ENCODE measurements at places on chromosomes 3 and 15.

DNA sequence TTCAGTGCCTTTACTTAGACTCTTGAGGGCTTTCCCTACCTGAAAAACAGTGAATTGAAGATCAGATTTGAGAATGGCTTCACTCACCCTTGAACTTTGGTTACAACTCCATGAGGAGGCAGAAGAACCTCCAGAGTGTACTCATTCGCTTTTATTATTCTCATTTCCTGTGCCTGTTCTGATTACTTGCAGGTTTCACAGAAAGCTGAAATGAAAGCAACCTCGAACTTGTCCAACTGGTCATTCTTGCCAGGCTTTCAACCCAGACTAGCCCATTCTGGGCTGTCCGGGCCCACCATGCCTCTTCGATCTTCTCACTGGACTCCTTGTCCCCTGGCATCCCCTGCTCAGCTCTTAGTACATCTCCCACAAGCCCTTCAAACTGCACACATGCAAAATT is 20.2 kb upstream of the THUMPD3 start:
- DNase-seq = no peak

DNA sequence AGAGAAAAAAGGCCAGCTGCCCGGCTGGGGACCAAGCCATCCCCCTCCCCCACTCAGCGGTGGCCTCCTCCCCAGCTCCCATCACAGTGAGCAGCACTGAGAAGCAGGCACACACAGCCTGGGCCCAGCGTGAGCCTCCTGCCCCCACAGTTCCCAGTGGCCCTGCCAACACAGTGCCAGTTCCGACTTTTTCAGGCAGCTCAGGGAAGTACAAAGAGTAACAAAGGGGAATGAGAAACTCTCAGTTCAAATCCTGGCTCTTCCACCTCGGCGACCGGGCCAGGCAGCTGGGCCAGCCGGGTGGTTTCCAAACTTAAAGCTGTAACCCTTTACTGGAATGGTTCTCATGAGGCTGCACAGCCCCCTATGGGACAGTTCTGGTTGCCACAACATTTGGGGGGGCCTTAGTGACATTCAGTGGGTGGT is 18.5 kb downstream of the TNK2 start:
- peak; percentile 47 for DNase-seq

GRCh38 chr3:62873451-62873760 is 1.8 kb downstream of the CADPS start:
- no peak for DNase-seq

DNA sequence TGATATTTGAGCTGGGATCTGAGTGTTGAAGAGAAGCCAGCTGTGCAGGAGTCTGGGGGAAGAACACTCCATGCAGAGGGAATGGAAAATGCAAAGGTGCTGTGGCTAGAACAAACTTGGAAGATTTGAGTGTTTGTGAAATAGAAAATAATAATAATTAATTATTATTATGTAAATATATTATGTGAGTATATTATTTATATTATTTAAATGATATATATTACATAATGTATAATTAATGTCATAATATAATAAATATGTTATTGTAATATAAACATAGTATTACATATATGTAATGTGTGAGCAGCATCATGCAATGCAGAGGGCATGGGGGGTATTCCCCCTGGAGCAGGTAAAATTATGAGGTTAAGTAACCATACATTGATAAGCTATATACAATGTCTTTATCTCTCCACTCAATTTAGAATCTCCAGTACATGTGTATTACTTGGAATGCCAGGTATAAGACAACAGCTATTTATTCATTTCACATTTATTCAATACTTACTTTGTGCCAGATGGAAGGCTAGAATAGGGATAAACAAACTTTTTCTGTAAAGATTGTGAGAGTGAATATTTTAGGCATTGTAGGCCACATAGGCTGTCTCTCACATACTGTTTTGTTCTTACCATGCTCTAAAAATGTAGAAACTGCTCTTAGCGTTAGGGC is 218.6 kb downstream of the MTHFS start:
- no peak for DNase-seq

- no peak for DNase-seq
Measured at GRCh38 chr3:57383838-57384237, 91.4 kb upstream of the ASB14 start.

DNA sequence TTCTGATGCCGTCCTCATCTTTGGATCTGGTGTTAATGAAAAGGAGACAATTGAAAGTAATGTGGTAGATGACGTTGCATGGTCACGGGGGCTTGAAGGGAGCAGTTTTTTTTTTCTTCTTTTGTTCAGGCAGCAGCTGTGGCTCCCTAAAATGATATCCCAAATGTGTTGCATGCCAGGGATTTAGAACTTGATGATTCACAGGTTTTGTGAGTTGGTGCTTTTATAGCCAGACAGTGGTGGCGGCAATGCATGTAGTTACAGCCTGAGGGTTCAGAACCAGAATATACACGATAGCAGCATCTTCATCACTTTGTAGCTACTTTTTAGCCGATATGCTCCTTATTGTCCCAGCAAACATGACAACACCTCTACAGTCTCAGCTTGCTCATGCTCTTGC is 133.4 kb downstream of the CHST2 start:
- DNase-seq = no peak

- peak; percentile 59 for DNase-seq
Measured at GRCh38 chr3:71600646-71601288, 17.2 kb upstream of the FOXP1 start.

GRCh38 chr3:42610976-42611375 is 10.5 kb downstream of the NKTR start:
- peak; percentile 31 for DNase-seq

DNA sequence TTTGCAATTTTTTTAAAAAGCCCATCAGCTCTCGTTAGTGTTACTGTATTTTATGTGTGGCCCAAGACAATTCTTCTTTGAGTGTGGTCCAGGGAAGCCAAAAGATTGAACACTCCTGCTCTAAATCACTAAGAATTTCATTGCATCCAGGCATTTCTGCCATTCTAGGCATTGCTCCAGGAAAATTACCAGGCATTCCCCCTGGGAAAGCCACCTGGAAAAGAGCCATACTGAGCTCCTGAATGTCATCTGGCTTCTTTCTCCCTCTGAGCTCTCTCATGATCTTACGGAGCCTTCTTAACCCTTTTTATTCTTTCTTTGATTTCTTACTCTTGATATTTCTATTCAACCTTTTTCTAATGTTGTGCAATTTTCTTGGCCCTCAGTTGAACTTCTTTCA is 202.2 kb downstream of the DOCK3 start:
- DNase-seq = no peak

- DNase-seq = peak; percentile 52
Measured at GRCh38 chr15:97234851-97235610, 725.5 kb upstream of the ARRDC4 start.

DNA sequence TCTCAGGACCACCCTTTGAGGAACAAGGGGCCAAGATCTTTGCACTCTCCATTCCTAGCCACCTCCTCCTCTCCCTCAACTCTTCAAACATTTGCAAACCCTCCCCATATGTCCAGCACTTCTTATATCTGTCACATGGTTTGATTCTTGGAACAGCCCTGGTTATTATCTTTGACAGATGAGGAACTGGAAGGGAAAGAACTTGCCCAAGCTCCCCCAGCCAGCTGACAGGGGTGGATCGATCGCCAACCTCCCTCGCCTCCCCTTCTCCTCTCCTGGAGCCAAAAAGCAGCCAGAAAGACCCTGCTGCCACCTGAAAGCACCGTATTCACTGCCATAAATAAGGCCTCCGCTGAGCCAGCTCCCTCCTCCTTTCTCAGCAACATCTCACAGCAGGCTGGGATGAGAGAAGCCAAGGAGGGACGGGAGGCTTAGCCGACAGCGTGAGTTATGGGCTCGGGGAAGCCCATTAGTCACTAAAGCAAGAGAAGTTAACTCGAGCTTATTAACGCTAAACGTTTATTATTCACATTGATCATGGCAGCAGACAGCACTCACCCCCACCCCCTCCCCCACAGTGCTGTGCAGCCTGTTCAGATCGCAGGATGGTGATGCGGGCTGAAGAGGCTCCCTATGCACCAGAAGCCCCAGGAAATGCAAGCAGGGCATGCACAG is 22.2 kb upstream of the FGD5 start:
- no peak for DNase-seq

DNA sequence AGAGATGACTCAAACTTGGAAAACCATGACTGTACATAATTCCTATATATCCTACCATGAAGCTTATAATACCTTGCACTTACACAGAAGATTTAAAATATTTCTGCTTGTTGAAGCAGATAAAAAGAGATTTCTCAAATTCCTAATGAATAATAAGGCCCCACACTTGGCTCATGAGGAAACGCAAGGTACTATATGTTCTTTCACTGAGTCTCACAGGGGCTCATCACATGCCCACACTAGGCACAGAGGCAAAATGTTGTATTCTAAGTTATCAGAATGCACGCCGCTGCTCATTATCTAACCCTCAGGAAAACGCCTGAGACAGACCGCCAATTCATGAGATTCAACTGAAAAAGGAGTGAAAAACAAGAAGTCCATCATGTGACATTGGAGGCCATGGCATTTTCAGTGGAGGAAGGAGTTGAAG is 5.6 kb downstream of the MYO1E start:
- peak; percentile 46 for DNase-seq

GRCh38 chr3:46612324-46612723 is at the start of gene FAM240A:
Gene FAM240A, plus strand, starts transcription at chr3:46612525. Its CDS starts 159 bp downstream, at chr3:46612684.
- DNase-seq = no peak

GRCh38 chr3:160990446-160990845 is 114.7 kb downstream of the B3GALNT1 start:
- no peak for DNase-seq

GRCh38 chr3:16207031-16207430 is 32.6 kb downstream of the GALNT15 start:
- DNase-seq = no peak

GRCh38 chr3:14123308-14124222 is 1.1 kb downstream of the CHCHD4 start:
- DNase-seq = peak; percentile 30

- DNase-seq = no peak
Measured at GRCh38 chr3:1251282-1252060, 158.6 kb downstream of the CNTN6 start.

DNA sequence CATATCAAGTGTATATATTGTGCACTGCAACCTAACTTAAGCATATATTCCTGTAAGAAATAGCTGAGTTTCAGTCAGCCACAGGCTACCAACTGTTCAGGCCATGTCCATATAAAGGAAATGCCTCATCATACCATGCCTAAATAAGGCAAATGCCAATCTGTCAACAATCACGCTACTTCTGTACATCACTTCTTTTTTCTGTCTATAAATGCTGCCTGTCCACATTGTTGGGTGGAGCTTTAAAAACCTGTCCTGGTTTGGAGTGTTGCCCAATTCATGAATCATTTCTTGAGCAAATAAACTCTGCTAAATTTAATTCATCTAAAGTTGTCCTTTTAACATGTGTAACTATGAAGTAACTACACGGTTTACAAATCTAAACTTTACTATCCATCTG is 1091.9 kb downstream of the NSUN3 start:
- DNase-seq = no peak

DNA sequence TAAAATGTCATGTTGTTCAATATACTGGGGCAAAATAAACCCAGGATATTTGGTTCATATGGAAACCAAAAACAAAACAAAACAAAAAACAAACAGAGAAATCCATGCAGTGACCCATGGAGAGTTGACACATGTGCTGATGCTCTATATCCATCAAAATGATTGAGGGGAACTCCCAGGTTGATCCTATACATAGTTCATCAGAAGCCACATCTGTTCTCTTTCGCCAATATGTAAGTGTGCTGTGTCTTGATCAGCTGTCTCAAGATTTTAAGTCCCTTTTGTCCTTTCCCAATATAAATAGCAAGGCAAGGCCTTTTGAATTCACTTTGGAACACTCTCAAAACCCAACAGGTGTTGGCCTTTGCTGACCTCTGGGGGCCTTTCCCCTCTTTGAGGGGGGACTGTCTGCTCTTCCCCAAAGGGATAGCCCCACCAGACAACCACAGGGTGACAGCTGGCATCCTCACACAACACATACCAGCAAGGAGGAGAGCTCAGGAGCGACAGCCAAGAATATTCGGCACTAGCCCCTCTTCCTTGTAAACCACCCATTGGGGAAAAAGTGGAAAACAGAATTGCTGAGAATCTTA is 209.4 kb upstream of the CD96 start:
- DNase-seq = no peak

GRCh38 chr15:33374226-33374914 is 63.6 kb downstream of the RYR3 start:
- DNase-seq = no peak

GRCh38 chr3:5489536-5489935 is 302.0 kb downstream of the EDEM1 start:
- no peak for DNase-seq

GRCh38 chr3:138873471-138874278 is 38.9 kb upstream of the PIK3CB start:
- DNase-seq = no peak

GRCh38 chr3:175977968-175978752 is 1119.0 kb downstream of the NAALADL2 start:
- DNase-seq = no peak

DNA sequence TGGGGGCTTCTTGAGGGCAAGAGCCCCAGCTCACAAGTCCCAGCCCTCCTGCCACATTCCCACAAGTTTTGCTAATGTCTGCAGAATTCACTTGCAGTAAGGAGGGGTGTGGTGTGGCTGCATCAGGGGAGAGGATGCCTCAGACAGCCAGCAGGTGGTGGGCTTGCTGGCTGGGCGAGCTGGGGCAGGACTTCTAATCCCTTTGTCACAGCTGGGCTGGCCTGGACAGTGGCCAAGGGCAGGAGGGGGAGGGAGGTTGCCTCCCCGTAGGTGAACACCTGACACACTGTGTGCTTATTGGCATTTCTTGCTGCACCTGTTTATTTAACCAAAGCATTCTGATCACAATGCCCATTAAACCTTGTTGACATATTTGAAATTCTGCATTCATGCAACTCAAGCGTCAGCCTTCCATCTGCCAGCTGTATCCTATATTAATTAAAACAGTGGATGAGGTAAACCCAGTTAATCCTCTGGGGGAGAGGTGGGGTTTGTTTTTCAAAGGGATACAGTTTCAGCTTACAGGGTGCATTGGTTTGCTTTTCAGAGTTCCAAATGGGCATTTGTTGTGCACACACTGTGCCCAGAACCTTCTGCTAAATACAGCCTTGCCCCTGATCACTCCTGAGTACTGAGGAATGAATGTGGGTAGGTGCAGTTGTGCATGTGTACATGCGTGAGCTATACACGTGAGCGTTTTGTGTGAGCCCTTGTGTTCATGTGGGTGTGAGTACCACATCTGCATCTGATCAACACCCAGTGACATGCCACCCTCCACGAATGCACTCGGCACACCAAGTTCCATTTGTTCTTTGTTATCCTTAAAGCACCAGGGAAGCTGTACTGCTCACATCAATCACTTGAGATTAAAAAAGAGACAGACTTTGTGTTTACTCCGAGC is 268.7 kb downstream of the XXYLT1 start:
- peak; percentile 82 for DNase-seq

DNA sequence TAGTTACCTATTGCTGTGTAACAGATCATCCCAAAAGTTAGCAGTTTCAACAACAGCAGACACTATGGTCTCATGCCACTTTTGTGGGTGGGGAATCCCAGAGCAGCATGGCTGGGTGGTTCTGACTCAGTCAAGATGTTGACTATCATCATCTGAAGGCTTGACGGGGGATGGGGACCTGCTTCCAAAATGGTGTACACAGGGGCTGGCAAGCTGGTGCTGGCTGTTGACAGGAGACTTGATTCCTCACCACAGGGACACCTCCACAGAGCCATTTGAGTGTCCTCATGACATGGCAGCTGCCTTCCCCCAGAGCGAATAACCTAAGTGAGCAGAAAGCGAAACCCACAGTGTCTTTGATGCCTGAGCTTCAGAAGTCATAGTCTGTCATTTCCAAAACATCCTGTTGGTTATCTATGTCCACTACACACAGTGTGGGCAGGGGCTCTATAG is 19.1 kb downstream of the DNAJB8 start:
- DNase-seq = no peak
